ENCODE measurements at places on chromosomes 12 and 14. TPM values are rescaled to one million over a fixed set of nuclear protein-coding genes. Genes with fewer than 3 reads are reported as not detected.

OASL gene
- polyA plus RNA-seq: 1.5 TPM

NANOG gene
- not detected for polyA plus RNA-seq

C1R gene
- polyA plus RNA-seq: 386 TPM

SLC25A21 gene
- 0.34 TPM for polyA plus RNA-seq

RASSF8 gene
- 2.2 TPM for polyA plus RNA-seq

SERPINA10 gene
- not detected for polyA plus RNA-seq

FAIM2 gene
- 0.53 TPM for polyA plus RNA-seq

CPNE6 gene
- not detected for polyA plus RNA-seq
